Epithelial cell of alveolus of lung (primary cell): ENCODE measurements at places on chromosomes 3 and 15. TPM values are rescaled to one million over a fixed set of nuclear protein-coding genes. Genes with fewer than 3 reads are reported as not detected.

Gene FAM174B
- total RNA-seq, result 0.16 and 2.1 TPM in 2 replicates

Gene PLS1
- 0.96 and 2.5 TPM in 2 replicates for total RNA-seq

Gene PLD1
- total RNA-seq, result 12.9 and 14.7 TPM in 2 replicates

Gene RAB6B
- total RNA-seq, result 0.40 and 0.65 TPM in 2 replicates

Gene HDC
- total RNA-seq, result not detected in 2 replicates

Gene GP9
- not detected in 2 replicates for total RNA-seq

Gene STAB1
- 0.39 and 0.80 TPM in 2 replicates for total RNA-seq

Gene SCN11A
- under 0.01 TPM in 2 replicates for total RNA-seq
